ENCODE measurements at places on chromosomes 3 and 15. TPM values are rescaled to one million over a fixed set of nuclear protein-coding genes. Genes with fewer than 3 reads are reported as not detected.

The SLC6A11 gene
- polyA plus RNA-seq, result not detected

The HRG gene
- not detected for polyA plus RNA-seq

The P2RY13 gene
- polyA plus RNA-seq, result 2.7 TPM

The LIPC gene
- not detected for polyA plus RNA-seq

The CACNA2D2 gene
- 2.0 TPM for polyA plus RNA-seq

The PARP3 gene
- 56.3 TPM for polyA plus RNA-seq

The HACD2 gene
- 8.1 TPM for polyA plus RNA-seq

The THUMPD3 gene
- polyA plus RNA-seq, result 35.9 TPM

The LMCD1 gene
- 7.0 TPM for polyA plus RNA-seq

The PLSCR5 gene
- not detected for polyA plus RNA-seq

The LIPH gene
- 0.40 TPM for polyA plus RNA-seq

The MYZAP gene
- polyA plus RNA-seq, result 24.8 TPM

The A4GNT gene
- not detected for polyA plus RNA-seq

DNA sequence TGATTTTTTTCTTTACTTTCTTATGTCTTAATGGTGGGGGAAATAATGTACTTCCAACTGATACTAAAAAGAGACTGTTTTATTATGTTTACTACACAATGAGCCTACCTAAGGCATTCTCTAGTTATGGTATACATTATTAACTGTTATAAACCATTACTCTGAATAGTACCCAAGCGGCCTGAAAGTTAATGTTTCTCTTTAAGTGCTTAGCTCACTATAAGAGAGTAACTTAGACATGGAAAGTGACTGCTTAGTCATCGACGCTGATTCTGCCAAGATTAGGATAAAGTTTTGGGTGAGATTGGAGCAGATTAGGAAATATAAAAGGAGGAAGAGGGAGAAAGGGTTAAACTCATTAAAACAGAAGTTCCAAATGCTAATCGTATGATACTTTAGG lies 365.0 kb downstream of the NLGN1 start:
- no peak for DNase-seq

DNA sequence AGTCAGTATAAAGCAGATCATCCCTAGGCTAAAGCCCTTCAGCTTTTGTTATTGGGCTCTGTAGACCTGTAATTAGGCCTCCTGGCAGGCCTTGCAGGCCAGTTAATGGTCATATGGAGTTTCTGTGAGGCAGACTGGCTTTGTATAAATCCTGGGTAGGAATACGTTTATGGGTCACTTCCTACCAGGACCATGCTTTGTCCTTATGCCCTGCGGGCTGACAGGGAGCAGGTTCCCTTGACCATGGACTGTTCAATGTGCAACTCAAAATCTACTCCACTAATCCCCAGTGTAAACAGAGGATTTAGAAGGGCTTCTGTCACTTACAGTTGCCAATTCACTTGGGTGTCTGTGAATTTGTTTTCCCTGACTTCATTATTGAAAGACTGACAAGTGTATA lies 202.7 kb upstream of the MLF1 start:
- DNase-seq, result no peak

- no peak for DNase-seq
Measured at GRCh38 chr3:60461267-60461666, 790.0 kb downstream of the FHIT start.

GRCh38 chr3:69370156-69370883 lies 15.6 kb downstream of the FRMD4B start:
- peak; percentile 40 for DNase-seq

GRCh38 chr15:76340198-76340802 lies 3.7 kb downstream of the ISL2 start:
- DNase-seq, result peak; percentile 43

GRCh38 chr3:177837951-177838655 lies 640.8 kb upstream of the TBL1XR1 start:
- DNase-seq, result no peak

DNA sequence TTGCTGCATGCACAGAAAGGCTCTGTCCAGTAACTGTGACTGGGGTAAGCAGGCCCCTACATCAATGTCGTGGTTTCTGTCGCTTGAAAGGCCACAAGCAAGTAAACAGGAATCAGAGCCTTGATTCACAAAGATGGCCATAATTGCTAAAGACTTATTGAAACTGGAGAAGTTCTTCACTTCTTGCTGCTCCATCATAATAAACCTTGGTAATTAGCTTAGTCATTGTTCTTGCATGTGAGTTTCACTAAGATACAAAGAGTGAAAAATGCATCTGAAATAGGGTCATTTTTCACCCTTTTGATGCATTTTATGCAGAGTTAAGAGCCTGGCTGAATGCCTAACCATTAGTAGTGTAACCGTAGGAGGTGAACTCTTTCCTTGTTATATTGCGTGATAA lies 3.2 kb downstream of the SEMA6D start:
- DNase-seq, result no peak

DNA sequence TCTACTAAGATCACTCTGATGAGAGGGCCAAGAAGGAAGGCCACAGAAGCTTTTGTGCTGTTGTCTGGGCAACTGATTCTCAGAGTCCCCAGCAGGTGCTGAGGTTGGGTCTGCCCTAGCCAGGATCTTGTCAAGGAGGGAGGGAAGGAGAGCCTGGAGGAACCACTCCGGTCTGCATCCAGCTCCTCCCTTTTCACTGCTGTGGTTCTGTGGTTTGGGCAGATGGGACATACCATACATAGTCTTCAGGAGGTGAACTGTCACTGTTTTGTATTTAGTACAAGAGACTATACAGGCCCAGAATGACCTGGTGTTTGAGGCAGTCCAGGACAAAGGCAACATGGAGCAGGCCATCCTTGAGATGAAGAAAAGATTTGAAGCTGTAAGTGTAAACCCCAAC lies 21.9 kb downstream of the C3orf62 start:
- no peak for DNase-seq

DNA sequence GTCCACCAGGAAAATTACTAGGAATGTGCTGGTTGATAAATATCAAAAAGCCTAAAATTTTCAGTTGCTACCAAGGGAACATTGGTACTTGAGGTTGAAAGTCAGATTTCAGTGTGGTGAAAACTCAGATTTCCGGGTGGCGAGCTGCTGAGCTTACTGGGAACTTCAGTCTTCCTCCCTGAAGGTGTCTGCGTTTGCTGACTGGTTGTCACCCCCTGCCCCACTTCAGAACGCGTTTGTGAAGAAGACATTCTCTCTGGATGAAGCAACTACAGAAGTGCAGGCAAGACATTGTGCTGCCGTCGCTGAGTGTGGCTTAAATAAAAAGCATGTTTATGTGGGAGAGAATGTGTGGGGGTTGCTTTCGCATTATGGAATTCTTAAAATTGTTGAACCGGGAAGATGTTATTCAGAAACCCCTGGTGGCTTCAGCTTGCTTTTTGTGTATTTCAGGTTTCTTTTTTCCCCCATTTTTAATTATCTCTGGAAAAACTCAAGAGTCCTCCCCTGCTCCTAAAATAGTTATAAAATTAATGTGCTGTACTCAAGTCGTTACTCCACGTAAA lies 7.1 kb downstream of the FAM81A start:
- DNase-seq, result no peak

DNA sequence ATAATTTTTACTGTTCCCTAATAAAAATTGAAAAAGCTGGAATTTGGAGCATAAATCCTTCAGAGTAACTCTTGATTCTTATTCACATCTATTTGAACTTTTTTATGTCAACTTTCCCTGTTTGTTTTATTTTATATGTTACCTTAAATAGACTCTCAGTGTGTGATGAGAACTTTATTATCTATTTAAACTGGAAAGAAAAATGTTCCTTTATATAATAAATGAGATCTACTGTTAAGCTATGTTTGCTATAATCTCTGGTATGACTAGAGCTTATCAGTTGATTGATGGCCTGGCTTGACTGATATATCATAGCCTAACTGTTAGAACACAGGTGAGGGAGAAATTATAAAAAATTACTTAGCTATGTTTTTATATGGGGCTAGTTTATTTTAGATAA lies 330.6 kb upstream of the EPHA6 start:
- no peak for DNase-seq

DNA sequence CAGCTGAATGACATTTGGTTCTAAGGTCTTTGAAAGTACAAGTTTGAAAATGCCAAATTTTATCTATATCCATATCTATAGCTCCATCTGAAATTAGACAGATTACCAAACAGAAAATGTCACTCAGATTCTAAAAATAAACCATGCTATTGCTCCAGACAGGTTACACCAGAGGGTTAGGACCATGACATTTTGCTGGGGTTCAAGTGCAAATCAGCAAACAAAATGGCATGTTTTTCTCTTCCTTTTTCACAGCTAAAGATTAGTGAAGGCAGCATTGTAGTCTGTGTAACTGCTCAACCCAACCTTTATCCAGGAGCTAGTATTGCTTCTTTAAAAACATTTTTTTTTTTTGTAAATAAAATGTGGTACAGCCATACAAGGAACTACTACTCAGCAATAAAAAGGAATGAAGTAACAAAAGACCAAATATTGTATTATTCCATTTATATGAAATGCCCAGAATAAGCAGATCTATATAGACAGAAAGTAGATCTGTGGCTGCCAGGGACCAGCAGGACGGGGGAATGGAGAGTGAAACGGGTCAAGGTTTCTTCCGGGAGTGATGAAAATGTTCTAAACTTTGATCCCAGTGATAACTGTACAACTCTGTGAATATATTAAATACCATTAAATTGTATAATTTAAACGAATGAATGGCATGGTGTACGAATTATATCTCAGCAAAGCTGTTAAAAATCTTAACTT lies 18.2 kb downstream of the VGLL4 start:
- DNase-seq, result no peak

- no peak for DNase-seq
Measured at GRCh38 chr15:100806157-100806556, 73.5 kb upstream of the ALDH1A3 start.

DNA sequence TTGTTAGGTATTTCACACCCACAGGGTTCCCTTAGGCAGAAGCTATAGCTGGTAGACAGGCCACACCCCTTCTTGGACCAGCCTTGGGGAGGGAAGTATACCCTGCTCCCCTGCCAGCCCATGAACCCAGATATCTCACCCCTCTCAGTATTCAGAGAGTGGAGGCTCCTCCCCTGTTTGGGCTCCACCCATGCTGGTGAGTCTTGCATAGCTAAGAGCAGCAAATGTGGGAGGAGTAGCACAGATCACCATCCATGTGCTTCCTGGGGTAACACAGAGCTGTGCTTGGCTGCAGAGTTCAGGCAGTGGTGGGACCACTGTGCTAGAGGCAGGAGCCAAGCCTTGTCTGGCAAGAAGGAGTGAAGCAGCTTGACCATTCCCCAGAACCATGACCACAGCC lies 427.2 kb downstream of the ZIC1 start:
- no peak for DNase-seq

DNA sequence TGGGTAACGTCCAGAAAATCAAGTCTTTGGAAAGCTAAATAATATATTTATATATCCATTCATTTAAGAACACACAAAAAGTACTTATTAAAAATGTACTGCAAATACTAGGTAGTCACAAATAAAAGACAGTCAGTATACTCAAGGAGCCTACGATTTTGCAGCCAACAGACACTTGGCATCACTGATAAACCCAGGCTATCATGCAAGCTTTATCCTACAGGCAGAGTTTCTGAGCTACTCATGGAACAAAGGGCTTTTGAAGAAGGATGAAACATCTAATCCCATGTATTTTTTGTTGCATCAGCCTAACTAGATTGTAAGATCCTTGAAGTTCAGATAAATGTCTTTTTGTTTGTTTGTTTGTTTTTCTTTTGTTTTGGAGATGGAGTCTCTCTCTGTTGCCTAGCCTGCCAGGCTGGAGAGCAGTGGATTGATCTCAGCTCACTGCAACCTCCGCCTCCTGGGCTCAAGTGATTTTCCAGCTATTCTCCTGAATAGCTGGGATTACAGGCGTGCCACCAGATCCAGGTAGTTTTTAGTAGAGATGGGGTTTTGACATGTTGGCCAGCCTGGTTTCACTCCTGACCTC lies 319.4 kb upstream of the MDFIC2 start:
- no peak for DNase-seq

DNA sequence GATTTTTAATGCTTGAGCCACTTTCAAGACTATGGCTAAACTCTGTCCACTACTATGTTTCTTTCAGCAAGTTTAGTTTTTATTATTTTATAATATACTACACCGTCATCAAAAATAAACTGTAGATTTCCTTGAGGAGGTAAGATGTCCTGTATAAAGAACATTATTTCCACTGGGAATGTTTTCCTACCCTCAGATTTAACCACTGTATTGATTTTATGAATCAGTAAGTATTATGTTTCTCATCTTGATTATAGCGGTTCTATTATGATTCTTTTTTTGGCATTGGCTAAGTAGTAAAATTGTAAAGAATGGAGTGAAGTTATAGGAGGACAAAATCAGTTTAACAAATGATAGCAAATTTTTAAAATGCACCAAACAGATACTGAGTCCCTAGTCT lies 44.4 kb downstream of the ADAM10 start:
- DNase-seq, result no peak

DNA sequence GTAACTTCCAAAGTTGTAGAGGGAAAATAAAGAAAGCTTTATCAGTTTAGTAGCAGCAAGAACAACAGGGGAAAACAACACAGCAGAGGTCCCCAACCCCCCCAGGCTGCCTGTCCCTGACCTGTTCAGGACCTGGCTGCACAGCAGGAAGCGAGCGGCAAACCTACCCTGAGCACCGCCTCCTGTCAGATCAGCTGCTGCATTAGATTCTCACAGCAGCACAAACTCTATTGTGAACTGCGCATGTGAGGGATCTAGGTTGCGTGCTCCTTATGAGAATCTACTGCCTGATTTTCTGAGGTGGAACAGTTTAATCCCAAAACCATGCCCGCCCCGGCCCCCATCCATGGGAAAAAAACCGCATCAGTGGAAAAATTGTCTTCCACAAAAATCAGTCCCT lies 40.3 kb downstream of the USP50 start:
- peak; percentile 70 for DNase-seq

DNA sequence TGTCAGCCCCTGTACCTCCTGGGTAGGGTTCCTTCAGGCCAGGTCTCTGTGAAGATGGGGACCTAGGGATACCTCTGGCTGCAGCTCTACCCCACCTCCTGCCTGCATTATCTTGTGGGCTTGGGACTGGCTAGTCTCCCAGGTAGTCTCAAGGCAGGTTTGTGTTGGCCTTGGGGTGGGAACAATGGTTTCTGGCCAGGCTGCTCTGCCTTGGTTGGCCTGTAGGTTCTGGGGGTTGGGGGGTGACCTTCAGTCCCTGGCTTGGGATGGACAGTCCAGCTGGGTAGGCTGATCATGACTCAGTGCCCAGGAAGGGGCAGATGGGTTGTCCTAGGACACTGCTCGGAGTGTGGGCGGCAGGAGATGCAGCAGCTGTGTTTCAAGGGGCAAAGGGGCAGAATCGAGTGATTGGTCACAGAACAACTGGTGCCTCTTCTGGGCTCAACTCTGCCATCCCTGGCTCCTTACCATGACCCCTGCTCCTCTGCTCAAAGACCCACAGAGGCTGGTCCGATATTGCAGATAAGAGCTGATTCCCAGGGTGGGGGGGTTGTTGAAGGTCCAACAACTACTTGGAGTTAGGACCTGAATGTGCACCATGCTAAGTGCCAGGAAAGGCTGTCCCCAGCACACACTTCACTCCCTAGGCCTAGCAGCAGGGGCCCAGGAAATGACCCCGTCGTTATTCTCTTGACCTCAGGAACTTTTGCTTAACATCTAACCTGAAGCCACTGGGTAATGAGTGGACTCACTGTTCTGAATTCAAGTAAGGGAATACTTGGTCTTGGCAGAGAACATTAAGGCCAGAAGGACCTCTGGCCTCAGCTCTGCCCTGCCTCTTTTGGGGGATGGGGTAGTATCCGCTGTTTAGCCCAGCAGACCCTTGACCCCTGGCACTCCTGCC lies 18.1 kb upstream of the BSN start:
- no peak for DNase-seq

- DNase-seq, result no peak
Measured at GRCh38 chr3:31804251-31805051, 176.6 kb downstream of the OSBPL10 start.

GRCh38 chr15:96052572-96053030 lies 277.9 kb upstream of the NR2F2 start:
- DNase-seq, result no peak

- no peak for DNase-seq
Measured at GRCh38 chr3:138459619-138460535, 25.5 kb downstream of the ESYT3 start.
